ENCODE measurements at places on chromosomes 6 and 20.

GRCh38 chr6:20180935-20181334 is 31.3 kb downstream of the MBOAT1 start:
- DNase-seq = no peak

DNA sequence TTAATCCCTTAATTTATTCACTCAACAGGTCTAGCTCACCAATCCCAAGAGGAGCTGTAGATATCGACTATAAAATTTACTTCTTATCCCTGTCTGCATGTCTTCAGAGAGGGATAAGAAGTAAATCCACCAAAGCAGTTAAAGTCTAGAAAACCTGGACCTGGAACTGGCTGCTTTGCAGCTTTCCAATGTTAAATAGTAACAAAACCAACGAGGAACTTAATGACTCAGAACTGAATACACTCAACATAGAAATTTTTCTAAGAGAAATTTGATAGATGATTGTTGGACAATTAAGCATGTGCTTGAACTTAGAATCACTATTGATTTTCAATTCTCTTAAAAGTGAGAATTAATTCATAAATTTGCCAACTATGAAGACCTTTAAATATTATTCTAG is 11.5 kb upstream of the TMEM244 start:
- DNase-seq = no peak

- peak; percentile 23 for DNase-seq
Measured at GRCh38 chr20:44990425-44990824, 24.1 kb downstream of the STK4 start.

DNA sequence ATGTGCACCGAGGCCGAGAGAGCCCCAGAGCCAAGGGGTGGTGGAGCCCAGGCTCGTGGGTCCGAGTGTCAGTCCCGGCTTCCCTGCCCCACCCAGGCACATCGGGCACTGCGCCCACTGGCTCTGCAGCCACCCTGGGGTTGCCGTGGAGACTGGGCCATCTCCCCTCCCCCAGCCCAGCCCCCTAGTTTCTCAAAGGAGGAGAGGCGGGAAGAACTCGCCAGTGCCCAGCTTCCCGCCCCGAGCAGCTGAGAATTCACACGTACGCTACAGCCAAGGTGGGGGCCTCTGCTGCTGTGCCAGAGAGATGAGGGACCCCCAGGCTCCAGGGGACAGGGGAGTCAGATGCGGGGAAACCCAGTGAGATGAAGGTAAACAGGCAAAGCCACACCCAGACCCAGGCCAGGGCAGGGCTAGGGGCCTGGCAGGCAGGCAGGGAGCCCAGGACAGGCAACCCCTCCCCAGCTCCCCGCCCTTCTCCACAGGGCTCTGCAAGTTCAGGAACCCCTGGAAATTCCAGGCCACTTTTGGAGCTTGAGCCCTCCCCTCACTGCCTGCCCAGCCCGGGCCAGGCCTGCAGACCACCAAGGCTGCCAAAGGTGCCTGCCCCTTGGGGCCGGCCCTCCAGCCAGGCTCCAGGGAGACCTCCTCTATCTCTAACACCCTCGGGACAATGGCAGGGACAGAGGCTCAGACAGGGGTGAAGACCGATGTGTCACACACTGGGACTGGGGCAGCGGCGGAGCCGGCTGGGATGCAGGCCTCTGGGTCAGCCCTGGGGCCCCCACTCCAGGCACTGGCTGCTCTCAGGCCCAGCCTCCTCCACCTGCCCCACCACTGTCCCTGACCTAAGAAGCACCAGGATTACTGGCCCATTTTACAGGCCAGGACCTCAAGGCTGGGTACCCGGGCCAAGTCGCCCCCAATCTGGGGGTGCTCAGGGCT is 6.0 kb downstream of the LAMA5 start:
- no peak for DNase-seq

- DNase-seq = no peak
Measured at GRCh38 chr6:138520463-138520862, 21.2 kb upstream of the NHSL1 start.

DNA sequence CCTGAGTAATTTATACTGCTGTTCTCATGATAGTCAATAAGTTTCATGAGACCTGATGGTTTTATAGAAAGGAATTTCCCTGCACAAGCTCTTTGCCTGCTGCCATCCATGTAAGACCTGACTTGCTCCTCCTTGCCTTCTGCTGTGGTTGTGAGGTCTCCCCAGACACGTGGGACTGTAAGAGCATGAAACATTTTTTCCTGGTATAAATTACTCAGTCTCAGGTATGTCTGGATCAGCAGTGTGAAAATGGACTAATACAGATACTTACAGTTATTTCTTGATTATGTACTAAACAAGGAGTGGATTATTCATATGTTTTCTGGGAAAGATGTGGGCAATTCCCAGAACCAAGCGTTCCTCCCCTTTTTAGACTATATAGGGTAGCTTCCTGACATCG is 1.9 kb upstream of the TRIM38 start:
- DNase-seq = no peak

- no peak for DNase-seq
Measured at GRCh38 chr20:40959325-40960092, 69.1 kb upstream of the TOP1 start.

DNA sequence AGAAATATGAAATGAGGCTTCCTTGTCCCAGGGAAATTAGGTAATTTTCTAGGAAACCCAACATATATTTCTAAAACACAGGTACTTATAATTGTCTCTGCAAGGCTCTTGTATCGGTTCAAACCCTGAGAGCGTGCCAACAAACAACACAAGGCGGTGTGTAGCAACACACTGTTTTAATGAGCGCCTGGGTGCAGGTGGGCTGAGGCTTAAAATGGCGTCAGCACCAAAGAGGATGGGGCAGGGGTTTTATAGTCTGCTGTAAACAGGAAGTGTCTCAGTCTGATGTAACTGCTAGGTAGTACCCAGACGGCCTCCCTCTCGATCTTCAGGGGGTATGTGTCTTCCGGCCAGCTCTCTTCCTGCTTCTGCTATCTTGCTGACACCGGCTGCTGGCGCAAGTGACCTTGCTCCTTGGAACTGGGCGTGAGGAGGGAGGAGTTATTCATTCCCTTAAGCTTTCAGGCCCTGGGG is 69.7 kb downstream of the EPB41L2 start:
- no peak for DNase-seq

GRCh38 chr20:60040471-60041162 is 82.4 kb downstream of the CDH26 start:
- DNase-seq = no peak

DNA sequence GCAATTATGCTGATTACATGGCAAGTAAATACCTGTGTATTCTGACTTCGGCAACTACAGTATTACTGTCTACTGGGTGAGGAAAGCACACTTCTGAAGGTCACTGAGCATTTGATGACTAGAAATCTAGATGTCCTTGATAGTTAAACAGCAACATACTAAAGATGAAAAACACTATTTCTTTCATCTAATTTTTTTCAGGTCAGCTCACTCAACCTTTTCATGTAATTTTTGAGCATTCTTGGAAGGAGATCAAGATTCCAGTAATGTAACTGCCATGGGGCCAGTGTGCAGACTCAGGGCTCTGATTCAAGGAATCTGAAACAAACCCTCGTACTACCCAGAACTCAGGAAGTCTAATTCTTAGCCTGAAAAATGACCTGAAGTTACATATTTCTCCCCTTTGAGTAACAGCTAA is 222.6 kb upstream of the TAB2 start:
- no peak for DNase-seq

DNA sequence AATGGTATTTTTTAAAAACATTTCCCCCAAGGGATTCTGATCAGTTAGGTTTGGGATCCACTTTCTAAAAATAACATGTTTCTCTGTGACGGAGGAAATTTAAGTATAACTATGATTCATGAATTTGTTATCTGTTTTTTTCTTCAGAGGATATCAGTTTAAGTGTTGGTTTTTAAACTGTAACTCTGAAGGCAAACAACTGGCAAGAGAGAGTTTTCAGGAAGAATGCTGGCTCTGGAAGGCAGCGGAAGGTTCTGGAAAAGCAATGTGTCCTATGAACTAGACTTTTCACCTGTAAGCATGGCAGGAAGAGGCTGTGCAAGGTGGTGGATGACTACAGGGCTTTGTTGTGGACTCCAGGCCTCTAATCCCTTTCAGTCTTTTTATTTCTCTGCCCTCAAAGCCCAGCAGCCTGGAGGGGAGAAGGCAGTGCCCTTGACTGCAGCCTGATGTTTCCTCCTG is 153.1 kb downstream of the GMPR start:
- no peak for DNase-seq

DNA sequence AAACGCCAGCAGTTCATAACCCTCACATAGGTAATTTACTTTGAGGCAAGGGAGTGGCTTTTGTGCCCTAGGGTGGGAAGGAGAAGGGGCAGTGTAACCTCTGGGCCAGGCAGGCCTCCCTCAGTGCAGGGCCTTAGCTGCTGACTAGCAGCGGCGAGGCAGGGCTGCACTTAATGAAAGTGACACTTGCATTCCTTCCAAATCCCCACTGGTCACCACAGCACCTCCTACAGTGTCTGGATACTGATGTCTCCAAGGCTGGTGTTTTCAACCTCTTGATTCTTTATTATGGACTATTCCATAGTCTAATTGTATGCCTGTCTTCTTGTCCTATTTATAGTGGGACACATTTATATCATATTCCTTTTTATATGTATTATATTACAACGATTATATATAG is 152.7 kb downstream of the LY86 start:
- no peak for DNase-seq

- no peak for DNase-seq
Measured at GRCh38 chr6:15305496-15305895, 59.6 kb downstream of the JARID2 start.

DNA sequence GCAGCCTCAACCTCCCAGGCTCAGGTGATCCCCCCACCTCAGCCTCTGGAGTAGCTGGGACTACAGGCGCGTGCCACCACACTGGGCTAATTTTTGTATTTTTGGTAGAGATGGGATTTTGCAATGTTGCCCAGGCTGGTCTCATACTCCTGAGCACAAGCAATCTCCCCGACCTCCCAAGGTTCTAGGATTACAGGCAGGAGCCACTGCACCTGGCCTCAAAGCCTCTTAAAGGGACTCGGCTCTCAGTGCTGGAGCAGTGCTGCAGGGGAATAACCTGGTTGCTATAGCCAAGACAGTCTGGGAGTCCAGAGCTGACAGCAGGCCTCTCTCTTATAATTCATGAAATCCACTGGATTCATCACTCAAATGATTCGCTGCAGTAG is 17.0 kb downstream of the GHRH start:
- no peak for DNase-seq

DNA sequence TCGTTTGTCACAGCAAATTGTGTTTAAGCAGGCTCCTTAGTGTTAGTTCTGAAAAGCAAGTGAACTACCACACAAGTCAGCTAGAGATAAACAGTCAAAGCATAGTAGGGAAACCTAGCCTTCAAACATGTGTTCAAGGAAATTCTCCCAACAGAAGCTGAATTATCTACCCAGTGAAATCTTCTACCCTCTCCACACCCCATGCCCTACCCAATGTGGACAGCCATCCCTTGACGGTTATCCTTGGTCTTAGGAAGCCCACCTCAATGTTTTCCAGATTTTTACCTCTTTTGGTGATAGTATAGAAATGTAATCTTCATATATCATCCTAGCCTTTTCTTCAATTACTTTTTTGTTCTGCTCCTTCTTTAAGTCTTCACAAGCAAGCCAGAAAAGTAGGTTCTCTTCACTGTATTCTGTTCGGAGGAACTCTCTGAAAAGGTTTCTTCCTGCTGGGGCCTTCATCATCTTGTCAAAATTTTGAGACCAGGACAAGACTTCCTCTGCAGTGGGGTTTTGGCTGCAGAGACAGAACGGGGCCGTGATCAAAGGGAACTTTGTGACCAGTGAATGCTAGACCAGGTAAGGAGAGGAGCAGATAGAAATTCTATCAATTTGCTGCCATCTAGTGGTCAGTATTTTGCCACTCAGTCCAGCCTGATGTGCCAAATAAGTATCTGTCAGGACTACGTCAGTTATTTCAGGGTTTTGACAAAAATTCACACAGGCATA is 21.6 kb upstream of the MTRF1L start:
- DNase-seq = no peak

- no peak for DNase-seq
Measured at GRCh38 chr6:37717836-37718251, 20.2 kb upstream of the MDGA1 start.

DNA sequence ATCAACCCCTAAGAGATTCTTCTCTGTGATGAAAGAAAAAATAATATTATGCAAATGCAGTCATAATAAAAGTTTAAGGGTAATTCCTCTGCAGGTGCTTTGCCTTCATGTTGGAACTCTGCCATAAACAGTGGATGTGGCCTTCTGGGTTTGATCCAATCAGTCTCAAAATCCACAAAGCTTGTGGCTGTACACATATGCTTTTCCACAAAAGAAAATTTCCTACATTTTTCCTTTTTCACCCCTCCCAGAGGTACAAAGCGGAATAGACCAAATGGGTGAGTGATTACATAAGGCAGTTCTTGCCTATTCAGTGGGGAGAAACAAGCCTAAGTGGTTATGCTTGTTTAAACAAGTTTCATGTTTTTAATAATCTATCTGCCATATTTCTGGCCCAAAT is 16.7 kb downstream of the CALHM5 start:
- no peak for DNase-seq

DNA sequence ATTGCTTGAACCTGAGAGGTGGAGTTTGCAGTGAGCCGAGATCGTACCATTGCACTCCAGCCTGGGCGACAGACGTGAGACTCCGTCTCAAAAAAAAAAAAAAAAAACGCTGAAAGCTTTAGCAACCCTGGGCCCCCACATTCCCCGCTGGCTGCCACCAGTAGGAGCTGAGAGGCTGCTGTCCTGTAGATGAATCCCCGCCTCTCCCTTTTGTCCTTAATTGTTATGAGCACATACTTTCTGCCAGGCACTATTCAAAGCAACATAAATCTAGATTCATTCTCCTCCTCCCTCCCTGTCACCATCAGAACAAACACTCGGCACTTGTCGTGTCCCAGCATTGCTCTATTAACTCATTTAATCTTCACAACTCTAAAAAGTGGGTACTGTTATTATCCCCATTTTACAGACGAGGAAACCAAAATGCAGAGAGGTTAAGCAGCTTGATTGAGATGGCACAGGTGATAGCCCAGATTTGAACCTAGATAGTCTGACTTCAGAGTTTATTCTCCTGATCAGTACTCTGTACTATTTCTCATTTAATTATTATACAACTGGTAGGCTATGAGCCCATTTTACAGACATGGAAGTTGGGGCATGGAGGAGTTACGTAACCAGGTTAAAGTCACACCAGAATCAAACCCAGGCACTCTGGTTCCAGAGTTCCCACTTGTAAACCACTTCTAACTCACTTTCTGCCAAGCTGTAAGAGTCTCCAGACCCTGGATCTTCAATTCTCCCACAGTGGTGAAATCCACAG is 97.4 kb downstream of the EYA2 start:
- no peak for DNase-seq

- DNase-seq = no peak
Measured at GRCh38 chr6:131125431-131125830, 9.8 kb upstream of the AKAP7 start.

Data from stimulated activated CD8-positive, alpha-beta memory T cell treated with anti-CD3 and anti-CD28 coated beads, Interleukin-15, amount 100 ng/mL, for 4 hours (primary cell).